ENCODE measurements at places on chromosomes 16 and 17.

- DNase-seq: no peak
These were observed 28.9 kb upstream of the GSE1 start for GRCh38 chr16:85584267-85584666.

DNA sequence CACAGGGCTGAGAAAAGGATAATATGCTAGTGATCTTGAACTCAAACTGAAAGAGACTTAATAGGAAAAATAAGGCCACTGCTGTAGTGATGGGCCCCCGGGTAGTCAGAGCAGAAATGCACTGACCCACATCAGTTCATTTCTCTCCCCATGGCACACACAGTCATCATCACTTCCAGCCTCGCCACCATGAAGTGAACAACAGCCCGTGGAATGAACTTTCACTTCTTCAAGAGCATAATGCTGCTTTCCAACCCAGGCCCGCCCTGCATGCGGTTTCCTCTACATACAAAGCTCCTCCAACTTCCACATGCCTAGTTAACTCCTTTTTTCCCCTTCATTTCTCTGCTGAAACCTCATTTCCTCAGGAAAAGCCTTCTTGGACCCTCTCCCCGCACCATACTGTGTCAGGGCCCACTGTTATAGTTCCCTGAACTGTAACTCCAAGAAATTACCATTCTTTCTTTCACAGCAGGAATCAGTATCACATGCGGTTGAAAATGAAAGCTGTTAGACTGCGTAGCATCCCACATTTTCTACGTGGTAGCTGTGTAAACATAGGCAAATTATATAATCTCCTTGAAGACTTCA, 65.8 kb upstream of the SMIM36 start:
- DNase-seq: no peak

DNA sequence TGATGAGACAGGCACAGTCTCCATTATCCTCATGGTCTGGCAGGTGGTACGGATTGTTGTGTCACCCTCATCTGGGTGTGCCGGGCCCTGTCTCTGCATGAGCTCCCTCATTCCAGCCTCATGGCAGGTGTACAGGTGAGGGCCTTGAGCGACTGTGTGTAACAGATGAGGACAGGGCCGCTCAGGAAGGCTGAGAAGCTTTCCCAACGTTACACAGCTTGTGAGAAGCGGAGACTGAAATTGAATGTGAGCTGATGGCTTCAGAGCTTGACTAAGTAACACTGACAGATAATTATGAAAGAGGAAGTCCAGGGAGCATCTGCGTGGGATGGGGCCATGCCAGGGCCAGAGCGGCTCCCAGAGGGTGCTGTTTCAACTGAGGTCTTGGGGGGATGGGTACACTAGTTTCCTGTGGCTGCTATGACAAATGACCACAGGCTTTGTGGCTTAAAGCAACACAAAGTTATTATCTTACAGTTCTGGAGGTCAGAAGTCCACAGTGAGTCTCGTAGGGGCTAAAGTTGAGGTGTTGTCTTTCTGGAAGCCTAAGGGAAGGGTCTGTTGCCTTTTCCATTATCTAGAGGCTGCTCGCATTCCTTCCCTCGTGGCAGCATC, 36.7 kb downstream of the CMIP start:
- DNase-seq: no peak

DNA sequence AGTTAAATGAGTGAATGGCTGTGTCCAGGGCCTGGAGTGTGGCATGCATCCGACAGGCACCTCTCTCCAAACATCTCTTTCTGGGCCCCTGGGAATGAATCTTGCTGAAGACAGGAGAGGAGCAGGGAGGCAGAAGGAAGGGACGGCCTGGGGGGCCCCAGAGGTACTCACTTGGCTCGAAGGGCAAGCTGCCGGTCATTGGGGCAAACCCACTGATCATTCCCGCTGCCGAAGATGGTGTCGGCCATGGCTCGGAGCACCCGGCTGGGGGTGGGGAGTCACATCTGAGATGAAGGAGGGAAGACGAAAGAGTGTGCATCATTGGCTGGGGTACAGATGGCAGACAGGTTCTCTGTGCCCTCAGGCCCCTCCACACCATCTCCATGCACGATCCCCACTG, 25.3 kb downstream of the RPH3AL start:
- DNase-seq: no peak

- no peak for DNase-seq
These were observed 3.4 kb downstream of the SP6 start for GRCh38 chr17:47847341-47848197.

DNA sequence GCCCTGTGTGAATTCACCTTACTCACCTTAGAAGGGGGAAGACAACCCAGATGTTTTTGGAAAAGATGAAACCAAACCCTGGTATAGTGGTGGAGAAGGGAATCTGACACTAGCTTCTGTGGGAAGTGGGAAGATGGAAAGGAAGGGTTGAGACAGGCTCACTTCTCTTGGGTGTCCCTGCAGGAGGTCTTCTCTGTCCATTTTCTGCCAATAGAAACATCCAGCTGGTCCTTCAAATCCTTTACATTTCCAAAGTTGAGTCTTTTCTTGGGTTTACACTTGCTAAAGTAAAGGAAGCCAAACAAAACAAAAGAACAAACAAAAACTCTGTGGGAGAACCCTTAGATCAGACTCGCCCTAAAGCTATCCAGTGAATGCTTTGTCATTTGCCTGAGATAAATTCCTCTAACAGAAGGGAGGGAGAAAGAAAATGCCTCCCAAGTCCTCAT, 10.2 kb downstream of the HOXB1 start:
- no peak for DNase-seq

GRCh38 chr17:76318586-76318985, 10.5 kb upstream of the QRICH2 start:
- no peak for DNase-seq

DNA sequence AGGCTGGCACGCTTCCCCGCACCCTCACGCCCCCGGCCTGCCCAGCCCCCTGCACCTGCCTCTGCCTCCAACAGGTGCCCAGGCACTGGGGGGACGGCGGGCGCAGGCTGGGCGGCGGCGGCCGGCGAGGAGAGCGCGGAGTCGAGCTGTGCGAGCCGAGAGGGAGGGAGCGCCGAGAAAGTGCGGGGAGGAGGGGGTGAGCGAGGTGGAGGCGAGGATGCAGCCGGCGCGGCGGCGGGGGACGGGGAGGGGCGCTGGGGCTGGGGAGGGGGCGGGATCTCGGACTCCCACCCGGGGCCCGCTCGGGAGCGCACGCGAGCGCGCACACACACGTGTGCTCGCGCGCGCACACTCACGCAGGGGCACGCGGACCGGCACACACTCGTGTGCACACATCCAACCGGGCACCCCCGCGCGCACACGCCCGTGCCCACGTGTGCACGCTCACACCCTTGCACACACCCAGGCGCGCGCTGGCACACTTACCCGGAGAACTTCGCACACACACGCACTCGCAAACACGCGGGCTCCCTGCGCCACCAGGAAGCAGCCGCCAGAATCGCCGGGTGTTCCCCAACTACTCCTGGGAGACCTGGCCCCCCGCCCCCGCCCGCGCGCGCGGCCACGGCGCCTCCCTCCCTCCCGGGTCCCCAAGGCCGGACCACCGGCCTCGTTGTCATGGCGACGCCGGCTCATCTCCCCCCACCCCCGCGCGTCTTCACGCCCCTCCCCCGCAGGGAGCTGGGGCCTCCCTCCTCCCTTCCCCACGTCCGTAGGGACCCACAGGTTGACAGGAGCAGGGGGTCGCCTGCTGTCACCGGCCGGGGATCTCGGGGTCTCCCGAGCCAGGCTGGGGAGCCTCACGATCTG, at the start of gene DOC2A:
DOC2A (minus strand) TSS at position 184 of the 870 bp plus-strand sequence. CDS start 805 bp downstream, outside the sequence.
- no peak for DNase-seq

DNA sequence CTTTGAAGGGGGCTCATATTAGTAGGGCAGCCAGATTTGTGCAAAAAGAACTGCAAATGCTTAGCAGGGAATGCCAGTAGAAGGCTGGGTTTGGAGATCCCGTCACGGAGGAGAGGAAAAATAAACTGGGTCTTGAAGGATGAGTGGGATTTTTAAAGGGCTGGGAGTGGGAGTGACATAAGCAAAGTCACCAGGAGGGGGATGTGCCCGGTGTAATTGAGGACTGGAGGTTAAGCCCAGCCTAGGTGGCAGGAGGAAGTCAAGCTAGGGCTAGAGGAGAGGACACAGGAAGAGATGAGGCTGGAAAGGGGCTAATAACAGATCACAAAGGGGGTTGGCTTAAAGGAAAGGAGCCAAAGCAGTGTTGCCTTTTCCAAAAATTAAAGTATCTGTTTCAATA, 23.2 kb upstream of the LONP2 start:
- no peak for DNase-seq

- no peak for DNase-seq
These were observed 11.5 kb downstream of the CLUH start for GRCh38 chr17:2700030-2700490.

DNA sequence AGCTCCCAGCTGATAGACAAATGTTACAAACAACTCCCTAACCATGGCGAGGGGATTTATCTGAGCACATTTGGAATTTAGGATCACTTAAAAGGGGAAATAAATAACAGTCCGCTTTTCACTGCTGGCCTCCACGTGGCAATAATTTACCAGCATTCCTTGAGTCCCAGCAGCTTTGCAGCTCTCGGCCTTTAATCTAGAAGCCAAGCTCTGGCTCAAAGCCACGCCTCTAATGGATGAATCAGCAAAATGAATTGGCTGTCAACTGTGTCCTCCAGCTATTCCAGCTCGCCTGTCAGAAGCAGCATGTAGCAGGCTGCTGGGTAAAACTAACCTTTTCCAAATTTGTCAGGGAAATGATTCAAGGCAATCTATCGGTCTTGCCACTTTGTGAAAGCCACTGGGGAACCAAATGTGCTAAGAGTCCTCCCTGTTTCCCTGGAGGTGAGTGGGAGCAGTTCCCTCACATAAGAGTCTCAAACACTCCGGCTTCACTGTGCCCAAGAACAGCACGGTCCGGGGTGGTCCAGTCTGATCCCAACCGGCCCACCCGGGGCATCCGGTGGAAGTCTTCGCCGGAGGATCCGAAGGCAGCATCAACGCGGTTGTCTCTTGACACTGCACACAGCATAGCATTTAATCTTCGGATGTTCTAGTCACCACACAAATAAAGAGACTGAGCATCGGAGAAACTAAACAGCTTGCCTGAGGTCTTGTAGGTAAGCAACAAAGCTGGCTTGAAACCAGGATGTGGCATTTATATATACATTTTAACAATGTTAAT, 143.3 kb downstream of the PARN start:
- no peak for DNase-seq

GRCh38 chr16:27828671-27829070, 234.8 kb downstream of the GSG1L start:
- DNase-seq: no peak

GRCh38 chr17:53122966-53123365, 699.8 kb upstream of the KIF2B start:
- no peak for DNase-seq

DNA sequence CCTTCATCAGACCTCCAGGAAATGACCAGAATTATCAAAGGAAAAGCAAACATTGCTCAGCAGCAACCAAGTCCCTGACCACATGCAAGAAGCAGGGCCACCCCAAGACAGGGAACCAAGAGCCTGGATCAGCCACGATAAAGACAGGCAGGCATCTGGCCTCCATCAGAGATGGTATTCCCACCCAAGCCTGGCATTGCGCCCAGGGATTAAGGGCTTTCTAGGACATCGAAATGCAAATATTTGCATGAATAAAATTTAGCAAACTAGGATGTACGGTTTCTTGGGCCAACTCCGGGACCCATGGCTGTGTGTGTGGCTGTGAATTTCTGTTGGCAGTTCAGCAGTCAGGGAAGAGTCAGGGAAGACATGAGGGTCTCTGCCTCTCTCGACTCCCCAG, 241.4 kb upstream of the DYNLRB2 start:
- DNase-seq: no peak

GRCh38 chr17:32542186-32542585, 55.4 kb downstream of the CDK5R1 start:
- DNase-seq: no peak

DNA sequence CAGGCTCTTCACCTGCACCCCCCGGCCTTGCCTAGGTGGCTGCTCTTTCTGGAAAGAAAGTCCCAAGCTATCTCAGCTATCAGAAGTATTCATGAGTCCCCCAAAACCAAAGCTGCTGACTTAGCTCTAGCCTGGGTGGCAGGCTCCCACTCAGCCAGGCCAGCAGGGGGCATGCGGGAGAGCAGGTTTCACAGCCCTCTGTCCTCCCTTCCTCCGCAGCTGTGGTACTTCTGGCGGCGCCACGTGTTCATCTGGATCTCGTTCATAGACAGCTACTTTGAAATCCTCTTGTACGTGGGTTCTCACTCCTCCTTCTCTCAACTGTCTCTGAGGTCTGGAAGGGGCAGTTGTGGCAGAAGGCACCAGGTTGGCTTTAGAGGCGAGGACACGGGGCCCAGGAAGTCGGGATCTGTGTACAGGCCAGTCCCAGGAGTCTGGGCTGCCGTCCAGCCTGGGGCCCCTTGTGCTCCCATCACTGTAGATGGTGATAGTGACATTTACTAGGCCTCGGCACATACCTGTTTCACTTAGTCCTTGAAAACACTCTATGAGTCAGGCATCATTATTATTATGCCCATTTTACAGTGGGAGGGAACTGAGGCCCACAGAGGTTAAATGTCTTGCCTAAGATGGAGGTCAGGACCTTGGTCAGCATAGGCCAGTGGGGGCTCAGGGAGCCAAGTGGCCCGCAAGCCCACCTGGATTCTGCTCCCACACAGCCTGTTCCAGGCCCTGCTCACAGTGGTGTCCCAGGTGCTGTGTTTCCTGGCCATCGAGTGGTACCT, 12.9 kb downstream of the TRPV2 start:
- DNase-seq: no peak

GRCh38 chr17:59366040-59366757, 34.7 kb downstream of the YPEL2 start:
- no peak for DNase-seq

GRCh38 chr17:82101301-82101715, 3.3 kb upstream of the FASN start:
- no peak for DNase-seq

DNA sequence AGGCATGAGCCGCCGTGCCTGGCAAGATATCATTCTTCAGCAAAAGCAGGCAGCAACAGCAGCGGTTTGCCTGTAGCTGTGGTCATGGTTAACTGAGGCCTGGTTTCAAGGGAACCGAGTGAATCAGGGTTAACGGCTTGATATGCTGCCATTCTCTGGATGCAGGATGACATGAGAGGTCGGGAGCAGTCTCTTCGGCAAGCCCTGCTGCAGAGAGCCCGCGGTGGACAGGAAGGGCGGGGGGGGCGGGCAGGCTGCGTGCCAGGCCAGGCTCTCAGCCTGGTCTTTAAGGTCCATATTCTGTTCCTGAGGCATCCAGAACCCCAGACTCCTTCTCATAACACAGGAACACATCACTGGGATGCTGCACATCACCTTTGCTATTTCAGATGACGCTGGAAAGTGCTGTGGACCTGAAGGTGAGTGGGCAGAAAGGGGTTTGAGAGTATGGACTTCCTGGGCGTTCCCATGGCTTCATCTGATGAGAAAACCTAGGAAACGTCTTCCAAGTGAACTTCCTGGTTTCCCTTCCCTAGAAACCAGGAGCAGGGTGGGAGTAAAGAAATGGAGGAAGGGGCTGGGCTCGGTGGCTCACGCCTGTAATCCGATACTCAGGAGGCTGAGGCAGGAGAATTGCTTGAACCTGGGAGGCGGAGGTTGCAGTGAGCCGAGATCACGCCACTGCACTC, 165.6 kb upstream of the RPH3AL start:
- no peak for DNase-seq

- DNase-seq: no peak
These were observed 1.7 kb downstream of the ABCA8 start for GRCh38 chr17:68953340-68953997.
